ENCODE measurements at places on chromosomes 12 and 14. TPM values are rescaled to one million over a fixed set of nuclear protein-coding genes. Genes with fewer than 3 reads are reported as not detected.

The C1QL4 gene
- total RNA-seq, result 0.27 TPM

The GLT8D2 gene
- 68.9 TPM for total RNA-seq

The KRT2 gene
- not detected for total RNA-seq

The KITLG gene
- 17.9 TPM for total RNA-seq

The CLEC4C gene
- total RNA-seq, result not detected

The SLC2A14 gene
- 0.22 TPM for total RNA-seq

The OR4Q3 gene
- total RNA-seq, result not detected

The KRT77 gene
- not detected for total RNA-seq

The TMPRSS12 gene
- not detected for total RNA-seq

The MANSC1 gene
- 4.2 TPM for total RNA-seq

The SRRM4 gene
- 0.13 TPM for total RNA-seq

The NR4A1 gene
- 23.7 TPM for total RNA-seq
